ENCODE measurements at places on chromosomes 1 and 21.

DNA sequence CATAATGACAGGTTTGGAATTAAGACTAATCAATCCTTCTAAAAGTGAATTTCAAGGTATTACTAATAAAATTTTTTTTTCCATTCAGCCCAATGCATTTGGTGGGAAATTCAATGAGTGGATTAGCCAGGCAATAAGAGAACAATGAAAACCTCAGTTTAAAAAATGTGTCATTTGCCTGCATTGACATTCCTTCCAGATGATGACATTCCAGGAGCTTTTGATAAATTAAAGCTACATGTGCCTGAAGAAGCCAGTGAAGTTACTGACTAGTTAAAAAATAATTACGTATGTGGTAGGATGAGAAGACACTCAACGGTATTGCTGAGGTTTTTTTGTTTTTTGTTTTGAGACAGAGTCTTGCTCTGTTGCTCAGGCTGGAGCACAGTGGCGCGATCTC, 37.9 kb upstream of the RC3H1 start:
- DNase-seq, result no peak

DNA sequence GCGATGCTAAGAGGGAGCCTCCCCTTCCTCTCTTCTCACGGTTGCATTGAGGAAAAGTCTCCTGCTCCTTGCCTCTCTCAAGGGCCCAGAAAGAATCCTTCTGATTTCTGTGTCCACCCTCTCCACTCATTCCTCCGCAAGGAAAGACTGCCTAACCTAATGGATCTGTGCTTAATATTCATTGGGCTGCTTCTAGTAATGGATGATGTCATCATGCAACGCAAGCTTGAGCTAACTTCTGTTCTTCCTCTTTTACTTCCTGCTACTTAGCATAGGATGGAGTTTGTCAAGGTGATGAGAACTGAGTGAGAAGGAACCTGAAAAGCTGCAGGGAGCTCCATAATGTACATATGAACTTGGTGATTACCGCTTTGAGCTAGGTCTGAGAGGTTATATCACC, 35.2 kb upstream of the HMGB4 start:
- DNase-seq, result no peak

DNA sequence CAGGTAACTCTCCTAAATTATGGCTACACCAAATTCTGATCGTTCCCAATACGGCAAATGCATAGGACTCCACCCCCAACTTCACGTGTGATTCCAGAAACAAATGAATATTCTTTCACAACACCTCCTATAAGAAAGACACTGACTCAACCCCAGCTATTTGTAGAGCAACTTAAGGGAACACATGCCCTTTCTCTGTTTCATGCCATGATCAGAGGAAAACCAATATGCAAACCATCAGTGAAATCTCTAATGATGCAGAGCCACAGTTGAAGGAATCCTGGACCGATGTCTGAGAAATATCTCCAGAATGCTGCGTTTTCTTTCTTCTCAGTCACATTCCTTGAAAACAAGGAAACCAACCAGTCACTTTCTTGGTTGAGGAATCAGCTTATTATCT, 164.2 kb upstream of the PTBP2 start:
- no peak for DNase-seq

- no peak for DNase-seq
Observed at GRCh38 chr1:156496211-156496761, 4.3 kb downstream of the MEF2D start.

DNA sequence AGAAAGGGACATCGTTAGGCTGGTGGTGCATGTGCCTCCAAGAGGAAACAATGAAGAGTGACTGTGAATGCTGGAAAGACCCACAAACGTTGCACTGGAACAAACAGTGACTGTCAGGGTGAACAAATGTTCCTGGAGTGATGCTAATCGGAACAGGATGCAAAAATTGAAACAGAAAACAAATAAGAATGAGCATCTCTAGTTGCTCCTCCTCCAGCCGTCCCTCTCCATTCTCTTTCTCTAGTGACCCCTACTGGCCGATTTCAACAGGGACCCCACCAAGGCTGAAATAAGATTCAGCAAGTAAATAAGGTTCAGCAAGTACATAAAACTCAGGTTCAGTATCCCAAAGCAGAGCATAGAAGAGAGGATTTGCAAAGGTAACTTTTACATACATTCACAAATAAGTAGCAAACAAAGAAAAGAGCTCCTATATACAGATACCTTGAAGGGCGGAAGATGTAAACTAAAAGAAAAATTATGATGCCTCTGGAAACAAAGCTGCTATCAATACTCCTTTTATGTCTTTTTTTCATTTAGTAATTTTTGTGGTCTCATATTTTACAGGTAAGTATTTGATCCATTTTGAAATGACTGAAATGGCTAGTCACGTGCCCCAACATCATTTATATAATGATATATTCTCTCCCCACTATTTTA, 836.1 kb upstream of the ADAMTS5 start:
- DNase-seq, result peak; percentile 60

DNA sequence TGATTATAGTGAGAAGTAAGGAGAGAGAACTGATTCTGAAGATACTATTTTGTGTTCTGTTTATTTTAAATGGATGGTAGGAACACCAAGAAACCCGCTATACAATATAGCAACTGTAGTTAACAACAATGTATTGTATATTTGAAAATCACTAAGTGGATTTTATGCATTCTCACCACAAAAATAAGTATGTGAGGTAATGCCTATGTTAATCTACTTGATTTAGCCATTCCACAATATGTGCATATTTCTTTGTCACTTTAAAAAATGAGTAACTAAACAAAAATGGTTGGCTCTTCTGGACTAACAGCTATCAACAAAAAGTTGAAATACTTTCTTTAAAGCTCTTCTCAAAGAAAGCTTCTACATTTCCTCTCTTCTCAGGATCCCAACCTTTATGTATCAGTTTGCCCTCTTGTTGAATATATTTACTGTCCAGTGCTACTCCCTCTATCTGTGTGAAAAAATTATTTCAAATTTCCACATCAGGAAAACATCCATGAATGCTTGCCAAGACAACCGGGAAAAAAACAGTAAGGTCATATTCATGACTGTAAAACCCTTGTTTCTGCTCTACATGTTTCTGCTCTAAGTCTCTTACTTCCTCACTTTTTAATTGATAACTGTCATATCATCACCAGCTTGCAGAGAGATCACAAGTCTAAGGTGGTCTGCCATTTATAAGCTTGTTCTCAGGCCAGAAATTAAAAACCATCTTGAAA, 27.0 kb downstream of the CLCA4 start:
- DNase-seq, result no peak

DNA sequence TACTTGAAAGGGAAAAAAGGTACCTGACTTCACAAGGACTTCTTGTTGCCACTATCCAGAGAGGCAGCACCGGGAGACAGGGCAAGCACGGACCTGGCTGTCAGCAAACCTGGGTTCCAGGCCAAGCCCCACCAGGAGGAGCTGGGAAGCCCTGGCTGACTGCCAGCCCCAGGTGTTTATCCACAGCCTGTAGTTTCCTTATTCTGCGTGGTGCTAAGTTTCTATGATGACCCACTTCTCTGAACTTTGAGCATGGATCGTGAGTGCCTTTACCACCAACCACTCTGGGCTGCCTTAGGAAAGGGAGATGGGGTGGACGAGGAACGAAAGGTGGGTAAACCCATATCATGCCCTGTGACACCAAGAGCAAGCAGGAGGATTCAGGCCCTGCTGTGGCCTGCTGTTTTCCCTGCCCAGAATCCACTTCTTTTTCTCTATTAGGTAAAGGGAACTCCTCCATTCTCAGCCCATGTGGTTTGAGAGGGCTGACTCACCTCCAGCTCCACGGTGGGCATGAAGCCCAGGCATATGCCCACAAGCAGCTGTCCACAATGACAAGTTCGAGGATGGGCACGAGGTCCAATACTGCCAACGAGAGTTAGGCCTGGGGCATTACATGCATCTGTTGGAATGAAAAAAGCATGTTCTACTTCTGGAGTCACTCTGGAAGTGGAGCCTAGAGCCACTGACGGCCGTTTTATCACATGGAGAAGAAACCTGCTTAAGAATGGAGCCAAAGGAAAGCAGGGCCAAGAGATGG, 20.3 kb downstream of the TSPAN2 start:
- no peak for DNase-seq

DNA sequence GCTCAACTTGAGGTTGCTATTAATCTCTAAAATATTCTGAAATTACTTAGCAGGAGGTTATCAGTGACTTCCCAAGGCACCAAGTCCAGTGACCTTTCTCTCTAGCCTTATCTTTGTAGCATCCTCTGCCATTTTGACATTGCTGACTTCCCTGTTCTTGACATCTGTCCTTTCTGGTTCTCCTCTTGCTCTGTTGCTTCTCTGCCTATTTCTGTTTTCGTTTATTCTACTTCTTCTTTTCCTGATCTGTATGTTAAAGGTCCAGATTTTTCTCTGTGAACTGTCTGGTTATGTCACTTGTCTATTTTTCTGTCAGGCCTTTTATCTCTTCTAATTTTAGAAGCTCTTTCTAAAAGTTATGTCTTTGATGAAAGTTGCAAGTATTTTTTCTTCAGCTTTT, 178.8 kb downstream of the VPS13D start:
- DNase-seq, result no peak

DNA sequence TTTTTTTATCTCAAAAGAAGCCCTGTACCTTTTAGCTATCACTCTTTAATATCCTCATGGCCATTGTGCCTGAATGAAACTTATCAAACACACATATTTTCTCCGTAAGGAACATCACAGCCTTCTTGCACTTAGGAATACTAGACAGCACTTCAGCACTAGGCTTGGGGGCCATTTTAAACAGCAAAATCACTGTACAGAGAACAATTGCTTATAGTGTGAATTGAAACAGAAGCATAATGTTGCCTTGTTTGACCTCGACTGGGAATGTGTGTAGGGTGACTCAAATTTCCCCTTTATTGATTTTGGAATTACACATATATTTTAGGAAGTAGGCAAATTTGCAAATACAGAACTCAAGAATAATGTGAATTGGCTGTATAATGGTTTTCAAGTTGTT, 36.4 kb downstream of the KYAT3 start:
- DNase-seq, result no peak

- DNase-seq, result no peak
Observed at GRCh38 chr21:32705139-32705538, 22.7 kb downstream of the SYNJ1 start.
